Activated CD8-positive, alpha-beta memory T cell treated with anti-CD3 and anti-CD28 coated beads for 1 hour (primary cell): ENCODE measurements at places on chromosomes 7 and 10.

DNA sequence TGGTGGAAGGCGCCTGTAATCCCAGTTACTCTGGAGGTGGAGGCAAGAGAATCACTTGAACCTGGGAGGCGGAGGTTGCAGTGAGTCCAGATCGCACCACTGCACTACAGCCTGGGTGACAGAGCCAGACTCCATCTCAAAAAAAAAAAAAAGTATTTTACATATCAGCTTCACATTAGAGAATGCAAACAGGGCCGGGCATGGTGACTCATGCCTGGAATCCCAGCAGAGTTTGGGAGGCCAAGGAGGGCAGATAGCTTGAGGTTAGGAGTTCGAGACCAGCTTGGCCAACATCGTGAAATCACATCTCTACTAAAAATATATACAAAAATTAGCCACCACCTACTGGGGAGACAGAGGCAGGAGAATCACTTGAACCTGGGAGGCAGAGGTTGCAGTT is 31.6 kb downstream of the USP54 start:
- no peak for DNase-seq

GRCh38 chr10:96377816-96378294 is 19.1 kb upstream of the OPALIN start:
- DNase-seq, result no peak

GRCh38 chr10:52541006-52541473 is 227.0 kb downstream of the DKK1 start:
- DNase-seq, result no peak

DNA sequence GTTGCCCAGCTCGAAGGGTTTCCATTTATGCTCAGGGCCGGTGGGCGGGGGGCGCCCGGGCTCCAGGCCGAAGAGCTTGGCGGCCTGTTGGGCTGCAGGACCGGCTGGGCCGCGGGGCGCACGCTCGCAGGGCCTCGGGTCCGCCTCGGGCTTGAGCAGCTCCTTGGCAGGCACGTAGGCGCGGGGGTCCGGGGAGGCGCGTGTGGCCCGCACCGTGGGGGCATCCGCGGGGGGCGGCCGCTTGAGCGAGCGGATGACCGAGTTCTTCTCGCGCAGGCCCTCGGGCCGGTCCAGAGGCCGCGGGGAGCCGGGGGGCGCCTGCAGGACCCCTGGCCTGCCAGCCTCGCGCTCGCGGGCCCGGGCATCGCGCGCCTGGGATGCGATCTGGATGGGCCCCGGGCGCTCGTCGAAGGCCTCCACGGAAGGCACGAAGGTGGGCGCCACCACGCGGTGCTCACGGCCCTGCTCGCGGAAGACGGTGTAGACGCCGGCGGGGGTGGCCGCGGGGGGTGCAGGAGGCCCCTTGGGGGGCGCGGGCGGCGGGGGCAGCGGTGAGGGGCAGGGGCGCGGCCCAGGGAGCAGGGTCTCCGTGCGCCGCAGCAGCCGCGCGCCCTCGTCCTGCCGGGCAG is 35.2 kb downstream of the TNRC18 start:
- DNase-seq, result no peak

DNA sequence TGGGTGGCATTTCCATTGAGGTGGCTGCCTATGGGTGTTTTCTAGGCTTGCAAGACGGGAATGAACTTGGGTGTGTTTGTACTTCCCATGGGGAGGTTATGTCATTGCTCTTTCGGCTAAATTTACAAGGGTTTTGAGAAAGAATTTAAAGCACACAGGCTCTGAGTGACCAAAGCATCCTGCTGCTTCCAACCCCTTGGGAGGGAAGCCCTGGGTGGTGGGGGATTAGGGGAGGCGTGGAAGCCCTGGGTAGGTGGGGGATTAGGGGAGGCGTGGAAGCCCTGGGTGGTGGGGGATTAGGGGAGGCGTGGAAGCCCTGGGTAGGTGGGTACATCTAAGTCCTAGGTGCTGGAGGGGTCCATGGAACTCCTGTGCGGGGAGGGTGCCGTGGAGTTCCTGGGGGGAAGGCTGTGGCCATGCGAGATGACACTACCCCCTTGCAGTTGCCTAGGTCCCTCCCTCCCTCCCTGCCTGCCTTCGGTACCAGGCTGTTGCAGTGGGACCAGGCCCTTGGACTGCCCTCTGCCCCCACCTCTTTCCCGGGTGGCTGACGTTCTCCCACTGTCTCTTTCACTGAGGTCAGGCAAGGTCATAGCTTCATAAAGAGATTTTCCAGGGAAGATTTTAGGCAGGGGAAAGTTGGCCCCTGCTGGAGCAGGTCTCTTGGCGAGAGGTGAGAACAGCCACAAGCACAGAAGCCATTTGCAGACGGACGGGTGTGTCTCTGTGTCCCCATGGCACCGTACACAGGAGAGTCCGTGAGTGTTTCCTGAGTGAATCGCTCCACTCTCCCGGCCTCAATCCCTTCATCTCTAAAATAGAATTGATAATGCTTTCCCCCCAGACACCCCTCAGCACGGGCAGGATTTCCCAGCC is 19.5 kb downstream of the PRF1 start:
- no peak for DNase-seq

DNA sequence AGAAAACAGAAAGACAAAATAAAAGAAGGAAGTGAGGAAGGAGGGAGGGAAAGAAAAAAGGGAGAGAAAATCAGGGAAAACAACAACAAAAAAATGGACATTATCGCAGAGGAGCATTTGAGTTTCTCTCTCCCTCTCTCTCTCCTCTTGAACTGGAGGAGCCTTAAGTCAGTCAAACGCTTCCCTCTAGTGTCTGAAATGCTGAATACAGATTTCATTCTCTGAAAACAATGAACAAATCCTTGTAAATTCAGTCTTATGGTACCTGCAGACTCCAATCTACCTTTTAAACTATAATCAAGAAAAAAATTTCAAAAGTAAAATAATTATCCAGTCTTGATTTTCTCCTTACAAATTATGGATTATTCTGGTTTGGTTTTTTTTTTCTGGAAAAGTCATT is 89.2 kb upstream of the PFKP start:
- no peak for DNase-seq

- no peak for DNase-seq
Measured at GRCh38 chr10:70832852-70833528, 17.2 kb downstream of the SGPL1 start.

DNA sequence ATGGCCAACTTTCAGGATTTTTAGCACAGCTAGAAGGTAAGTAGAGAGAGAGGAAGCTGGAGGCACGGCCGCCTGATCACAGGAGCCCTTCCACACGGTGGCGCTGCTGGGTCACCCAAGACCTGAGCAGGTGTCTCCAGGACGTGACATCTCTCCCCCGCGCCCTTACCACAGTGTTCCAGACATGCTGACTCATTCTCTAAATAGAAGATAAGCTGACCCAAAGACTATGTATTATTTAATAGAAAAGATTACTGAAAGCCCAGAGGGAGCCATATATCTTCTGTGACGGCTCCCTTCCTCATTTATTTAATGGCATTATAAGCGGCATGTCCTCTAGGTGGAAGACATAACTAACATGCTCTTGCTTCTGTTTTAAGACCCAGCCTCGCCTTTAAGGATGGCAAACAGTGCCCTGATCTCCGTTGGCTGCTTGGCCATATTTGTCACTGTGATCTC is 26.0 kb upstream of the MALSU1 start:
- peak; percentile 84 for DNase-seq

DNA sequence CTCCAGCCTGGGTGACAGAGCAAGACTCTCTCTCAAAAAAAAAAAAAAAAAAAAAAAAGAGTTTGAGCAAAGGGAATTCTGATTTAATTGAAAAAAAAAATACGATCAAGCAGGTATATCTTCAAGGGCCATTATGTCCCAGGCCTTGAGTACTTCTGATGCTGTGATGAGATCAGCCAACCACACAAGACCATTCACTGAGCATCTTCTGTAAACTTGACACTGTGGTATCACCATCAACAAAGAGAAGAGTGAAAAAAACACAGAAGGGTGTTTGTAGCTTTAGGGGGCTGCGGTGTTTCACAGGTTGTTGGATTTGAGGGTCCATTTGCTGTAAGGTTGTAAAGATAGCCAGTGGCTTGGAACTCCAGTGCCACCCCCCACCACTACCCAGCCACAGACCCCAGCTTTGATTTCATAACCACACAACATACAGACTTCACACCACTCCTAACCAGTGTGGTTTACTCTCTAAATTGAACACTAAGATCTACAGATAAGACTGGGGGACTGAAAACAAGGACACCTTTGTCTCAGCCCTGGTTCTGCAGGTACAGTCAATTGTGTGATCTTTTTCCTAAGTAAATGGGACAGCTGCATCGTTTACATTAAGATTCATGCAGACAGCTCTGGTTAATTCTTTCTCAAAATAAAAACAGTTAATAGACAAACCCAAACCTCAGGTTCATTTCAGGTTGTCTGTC is 66.4 kb downstream of the CDC123 start:
- no peak for DNase-seq

- no peak for DNase-seq
Measured at GRCh38 chr10:7551950-7552716, 114.6 kb downstream of the ITIH5 start.

DNA sequence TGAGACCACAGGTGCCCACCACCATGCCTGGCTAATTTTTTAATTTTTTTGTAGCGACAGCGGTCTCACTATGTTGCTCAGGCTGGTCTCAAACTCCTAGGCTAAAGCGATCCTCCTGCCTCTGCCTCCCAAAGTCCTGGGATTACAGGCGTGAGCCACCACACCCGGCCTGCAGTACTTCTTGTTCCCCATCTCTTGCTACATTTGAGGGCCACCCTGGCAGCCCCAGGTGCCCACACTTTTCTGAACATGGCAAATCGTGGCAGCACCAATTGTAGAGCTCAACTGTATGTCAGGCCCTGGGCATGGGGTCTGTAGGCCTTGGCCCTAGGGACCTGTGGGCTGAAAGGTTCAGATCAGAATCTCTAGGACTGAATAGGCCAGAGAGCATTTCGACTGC is 25.1 kb upstream of the LIMK1 start:
- DNase-seq, result no peak

GRCh38 chr10:8013619-8014018 is 40.9 kb upstream of the GATA3 start:
- no peak for DNase-seq

- DNase-seq, result no peak
Measured at GRCh38 chr10:131891196-131891928, 9.4 kb upstream of the PPP2R2D start.

- no peak for DNase-seq
Measured at GRCh38 chr10:49419005-49419404, 23.1 kb upstream of the DRGX start.
